Testis (tissue), 5 donors: ENCODE measurements at places on chromosomes 11 and 22. TPM values are rescaled to one million over a fixed set of nuclear protein-coding genes. Genes with fewer than 3 reads are reported as not detected.

The NOX4 gene
- 0.63 TPM for polyA plus RNA-seq

The CERK gene
- 21.3 TPM for polyA plus RNA-seq

The ADM2 gene
- polyA plus RNA-seq, result 0.99 TPM

The GGTLC2 gene
- 4.5 TPM for polyA plus RNA-seq

The C22orf31 gene
- polyA plus RNA-seq, result 4.5 TPM

The FOLR1 gene
- polyA plus RNA-seq, result 3.7 TPM

The SCGB1A1 gene
- not detected for polyA plus RNA-seq

The CEP126 gene
- 14.8 TPM for polyA plus RNA-seq

The TAF10 gene
- polyA plus RNA-seq, result 389 TPM

- no peaks in the 10 kb centered on the region for H3K4me1 ChIP-seq
- DNase-seq, result no peak
- no peaks in the 10 kb centered on the region for H3K27me3 ChIP-seq
- no peak overlapping the region for H3K4me3 ChIP-seq
- H3K27ac ChIP-seq, result no peak overlapping the region
Observed at GRCh38 chr22:44442186-44442815, 55.7 kb downstream of the RTL6 start.

- no peaks in the 10 kb centered on the region for H3K4me1 ChIP-seq
- no peak for DNase-seq
- no peaks in the 10 kb centered on the region for H3K36me3 ChIP-seq
Observed at GRCh38 chr11:45383224-45383623, 97.1 kb upstream of the SYT13 start.

- H3K36me3 ChIP-seq, result no peaks in the 10 kb centered on the region
- no peak for DNase-seq
- no peaks in the 10 kb centered on the region for H3K27me3 ChIP-seq
- H3K27ac ChIP-seq, result no peak overlapping the region
- H3K4me1 ChIP-seq, result no peaks in the 10 kb centered on the region
Observed at GRCh38 chr11:84634309-84634708, 992.8 kb downstream of the DLG2 start.

- DNase-seq, result no peak
- no peak overlapping the region for H3K27ac ChIP-seq
- H3K4me3 ChIP-seq, result no peak overlapping the region
- no peaks in the 10 kb centered on the region for H3K27me3 ChIP-seq
- no peaks in the 10 kb centered on the region for H3K36me3 ChIP-seq
- peaks cover 3% of the 10 kb centered on the region for H3K4me1 ChIP-seq
Observed at GRCh38 chr11:134759274-134759673, 347.2 kb upstream of the B3GAT1 start.

DNA sequence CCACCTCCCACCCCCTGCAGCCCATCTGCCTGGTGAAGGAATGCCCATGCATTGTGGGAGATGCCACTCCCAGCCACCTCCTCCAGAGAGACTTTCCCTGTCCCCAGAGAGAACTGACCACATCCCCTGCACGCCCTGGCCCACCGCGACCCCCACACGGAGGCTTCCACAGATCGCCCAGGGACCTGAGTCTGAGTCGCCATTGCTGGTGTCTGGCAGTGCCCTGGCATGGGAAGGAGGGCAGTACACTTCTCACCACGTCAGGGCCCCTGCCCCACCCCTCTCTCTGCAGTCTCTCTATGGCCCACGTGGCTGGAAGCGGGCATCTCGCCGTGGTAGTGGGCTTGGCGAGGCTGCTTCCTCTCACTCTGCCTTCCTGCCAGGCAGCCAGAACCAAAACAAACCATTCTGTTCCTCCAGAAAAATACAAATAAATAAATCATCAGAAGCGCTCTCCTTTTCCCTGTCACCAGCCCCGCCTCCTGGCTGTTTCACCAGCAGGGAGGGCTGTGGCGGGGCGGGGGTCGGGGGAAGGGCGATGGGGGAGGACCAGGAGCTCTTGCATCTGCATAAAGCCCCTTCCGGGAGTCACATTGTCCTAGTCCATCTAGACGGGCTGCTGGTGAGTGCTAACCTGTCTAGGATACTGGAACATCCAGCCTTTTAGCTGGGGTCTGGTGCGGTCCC lies 20.9 kb downstream of the SHISAL1 start:
- no peaks in the 10 kb centered on the region for H3K27me3 ChIP-seq
- H3K27ac ChIP-seq, result no peak overlapping the region
- no peaks in the 10 kb centered on the region for H3K36me3 ChIP-seq
- no peaks in the 10 kb centered on the region for H3K4me1 ChIP-seq

DNA sequence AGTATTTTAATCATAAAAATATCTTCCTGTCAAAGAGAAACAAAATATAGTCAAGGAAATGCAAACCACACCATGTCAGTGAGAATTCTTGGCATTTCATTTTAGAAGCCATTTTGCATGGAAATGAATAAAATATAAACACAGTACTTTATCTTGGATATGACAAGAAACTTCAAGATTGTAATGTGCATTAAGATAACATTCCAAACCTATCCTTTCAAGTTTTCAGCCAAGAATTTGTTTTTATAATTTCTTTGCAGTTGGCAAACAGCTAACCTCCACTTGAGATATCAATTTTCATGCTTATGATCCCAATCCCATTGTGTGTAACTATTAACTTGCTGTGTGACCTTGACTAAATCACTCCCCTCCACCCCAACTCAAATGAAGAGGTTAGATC lies 59.3 kb upstream of the WT1 start:
- no peaks in the 10 kb centered on the region for H3K27me3 ChIP-seq
- no peak overlapping the region for H3K4me3 ChIP-seq
- no peak overlapping the region for H3K27ac ChIP-seq
- no peak for DNase-seq
- no peaks in the 10 kb centered on the region for H3K4me1 ChIP-seq
- no peaks in the 10 kb centered on the region for H3K36me3 ChIP-seq

DNA sequence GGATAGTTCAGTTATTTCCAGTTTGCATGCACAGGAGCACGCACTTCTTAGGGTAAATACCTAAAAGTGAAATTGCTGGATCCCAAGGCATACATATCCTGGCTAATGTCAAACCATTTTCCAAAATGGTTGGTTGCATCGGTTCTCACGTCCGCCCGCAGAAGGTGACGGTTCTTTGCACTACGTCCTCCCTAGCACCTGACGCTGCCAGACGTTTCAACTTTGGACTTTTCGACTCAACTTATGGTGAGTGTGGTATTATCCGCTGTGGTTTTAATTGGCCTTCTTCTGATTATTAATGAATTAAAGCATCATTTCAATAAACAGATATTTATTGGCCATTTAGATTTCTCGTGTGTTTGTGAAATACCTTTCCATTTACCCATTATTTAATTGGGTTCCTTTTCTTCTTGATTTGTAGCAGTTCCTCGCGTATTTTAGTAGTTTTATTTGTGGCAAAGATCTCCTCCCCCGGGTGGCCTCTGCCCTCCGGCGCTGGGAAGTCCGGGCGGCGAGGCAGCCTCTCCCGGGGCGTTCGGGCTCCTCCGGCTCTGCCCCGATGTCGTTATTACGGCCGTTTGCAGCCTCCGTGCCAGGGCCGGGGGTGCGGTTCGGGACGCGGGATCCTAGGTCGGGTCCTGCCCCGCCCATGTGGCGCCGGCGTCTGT lies at the start of gene JHY:
TSS of gene JHY (plus strand) at position 571 of the 668 bp plus-strand sequence. CDS start 3,091 bp downstream, outside the sequence.
- peak within 1 kb of the TSS; percentile 76 for H3K4me3 ChIP-seq
- no peaks in the 10 kb centered on the region for H3K36me3 ChIP-seq
- DNase-seq, result peak; percentile 64
- H3K4me1 ChIP-seq, result peaks cover 9% of the 10 kb centered on the region
- peak within 1 kb of the TSS; percentile 83 for H3K27ac ChIP-seq

DNA sequence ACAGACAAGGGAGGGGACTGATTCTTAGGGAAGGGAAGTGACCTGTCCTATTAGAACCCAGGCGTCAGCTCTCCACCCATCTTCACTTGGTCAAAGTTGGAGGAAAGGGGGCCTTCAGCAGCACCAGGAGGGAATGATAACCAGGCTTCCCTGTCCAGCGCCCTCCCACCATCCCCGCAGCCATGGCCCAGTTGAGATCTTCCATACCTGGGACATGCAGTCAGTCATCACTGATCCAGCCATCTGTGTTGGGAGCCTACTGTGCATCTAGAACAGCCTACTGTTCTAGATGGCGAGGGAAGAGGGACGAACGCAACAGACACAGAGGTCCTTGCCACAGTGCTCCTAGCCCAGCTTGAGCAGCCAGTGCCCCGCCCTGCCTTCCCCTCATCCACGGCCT lies 40.6 kb downstream of the PDGFB start:
- H3K4me3 ChIP-seq, result no peak overlapping the region
- no peak for DNase-seq
- H3K36me3 ChIP-seq, result no peaks in the 10 kb centered on the region
- no peaks in the 10 kb centered on the region for H3K4me1 ChIP-seq
- H3K27me3 ChIP-seq, result no peaks in the 10 kb centered on the region

DNA sequence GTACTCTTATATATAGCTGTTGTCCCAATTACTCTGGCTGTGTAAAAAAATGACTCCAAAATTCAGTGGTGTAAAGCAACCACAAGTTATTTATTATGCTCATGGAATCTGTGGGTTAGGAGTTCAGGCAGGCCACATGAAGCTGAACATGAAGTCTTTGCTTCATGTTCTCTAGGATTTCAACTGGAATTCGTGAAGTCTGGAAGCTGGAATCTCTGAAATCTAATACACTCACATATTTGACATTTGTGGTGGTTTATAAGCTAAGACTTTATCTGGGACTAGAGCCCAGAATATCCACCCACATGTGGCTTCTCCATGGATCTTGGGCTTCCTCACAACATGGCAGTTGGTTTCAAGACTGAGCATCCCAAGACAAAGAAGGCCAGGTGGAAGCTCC lies 430.6 kb downstream of the MIAT start:
- H3K27ac ChIP-seq, result no peak overlapping the region
- H3K27me3 ChIP-seq, result no peaks in the 10 kb centered on the region
- no peaks in the 10 kb centered on the region for H3K36me3 ChIP-seq
- no peak overlapping the region for H3K4me3 ChIP-seq
- no peaks in the 10 kb centered on the region for H3K4me1 ChIP-seq
- DNase-seq, result no peak

DNA sequence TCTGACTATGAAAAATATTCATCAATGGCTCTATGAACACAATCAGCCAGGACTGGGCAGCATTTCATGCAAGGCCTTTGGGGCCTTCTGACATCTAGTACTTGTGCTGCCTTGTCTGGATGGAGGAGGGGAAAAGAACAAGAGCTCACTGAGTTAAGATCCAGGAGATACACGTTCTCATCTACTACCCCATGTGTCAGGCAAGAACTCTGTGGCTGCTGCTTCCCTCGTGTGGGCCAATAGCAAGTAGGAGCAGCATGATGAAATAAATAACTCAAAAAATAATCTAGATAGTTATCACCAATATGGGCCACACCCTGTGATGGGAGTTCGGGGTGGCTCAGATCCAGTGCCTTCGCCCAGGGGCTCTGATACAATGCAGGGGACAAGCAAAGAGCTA lies 7.3 kb downstream of the KCNE3 start:
- H3K4me3 ChIP-seq, result no peak overlapping the region
- no peaks in the 10 kb centered on the region for H3K27me3 ChIP-seq

GRCh38 chr11:69632900-69633299 lies 8.1 kb upstream of the CCND1 start:
- no peak overlapping the region for H3K4me3 ChIP-seq
- H3K4me1 ChIP-seq, result peaks cover 12% of the 10 kb centered on the region
- no peaks in the 10 kb centered on the region for H3K27me3 ChIP-seq
- H3K27ac ChIP-seq, result no peak overlapping the region
- no peaks in the 10 kb centered on the region for H3K36me3 ChIP-seq
- DNase-seq, result no peak

DNA sequence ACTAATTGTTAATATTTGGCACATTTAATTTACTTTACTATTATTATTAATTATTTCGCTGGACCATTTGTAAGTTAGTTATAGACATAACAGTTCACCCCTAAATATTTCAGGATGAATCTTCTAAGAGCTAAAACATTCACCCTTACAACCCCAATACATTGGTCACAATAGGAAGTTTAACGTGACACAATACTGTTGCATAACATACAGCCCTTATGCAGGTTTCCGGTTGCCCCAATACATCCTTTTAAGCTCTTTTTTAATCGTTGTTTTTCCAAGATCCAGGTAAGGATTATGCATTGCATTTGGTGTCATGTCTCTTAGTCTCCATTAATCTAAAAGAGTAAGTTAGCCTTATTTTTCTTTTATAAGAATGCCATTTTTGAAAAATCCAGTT lies 71.2 kb downstream of the HSD17B12 start:
- no peak overlapping the region for H3K4me3 ChIP-seq
- H3K4me1 ChIP-seq, result peaks cover 5% of the 10 kb centered on the region
- no peaks in the 10 kb centered on the region for H3K36me3 ChIP-seq
- no peaks in the 10 kb centered on the region for H3K27me3 ChIP-seq
- H3K27ac ChIP-seq, result no peak overlapping the region

DNA sequence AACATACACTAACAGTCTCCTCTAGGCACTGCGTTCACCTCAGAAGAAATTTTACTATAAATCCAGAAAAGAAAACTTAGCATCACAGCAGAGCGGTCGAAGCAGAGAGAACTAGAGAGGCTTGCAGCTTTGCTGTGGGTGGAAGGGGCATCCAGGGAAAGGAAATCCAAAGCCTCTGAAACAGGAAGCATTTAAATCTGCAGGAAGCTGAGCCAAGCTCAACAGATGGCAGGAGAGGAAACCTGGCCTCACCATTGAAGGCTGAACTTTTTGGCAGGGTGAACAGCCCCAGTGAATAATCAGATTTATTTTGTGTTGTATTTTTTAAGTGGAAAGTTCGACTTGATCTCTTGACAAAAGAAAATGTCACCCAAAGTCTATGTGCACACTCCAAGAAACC lies 858.1 kb downstream of the OPCML start:
- H3K27me3 ChIP-seq, result no peaks in the 10 kb centered on the region
- no peaks in the 10 kb centered on the region for H3K36me3 ChIP-seq
- H3K4me3 ChIP-seq, result no peak overlapping the region
- no peak overlapping the region for H3K27ac ChIP-seq
- H3K4me1 ChIP-seq, result no peaks in the 10 kb centered on the region
